ENCODE measurements at places on chromosomes 11 and 22.

GRCh38 chr11:11420899-11421285 lies 67.8 kb upstream of the CSNK2A3 start:
- no peak for DNase-seq

DNA sequence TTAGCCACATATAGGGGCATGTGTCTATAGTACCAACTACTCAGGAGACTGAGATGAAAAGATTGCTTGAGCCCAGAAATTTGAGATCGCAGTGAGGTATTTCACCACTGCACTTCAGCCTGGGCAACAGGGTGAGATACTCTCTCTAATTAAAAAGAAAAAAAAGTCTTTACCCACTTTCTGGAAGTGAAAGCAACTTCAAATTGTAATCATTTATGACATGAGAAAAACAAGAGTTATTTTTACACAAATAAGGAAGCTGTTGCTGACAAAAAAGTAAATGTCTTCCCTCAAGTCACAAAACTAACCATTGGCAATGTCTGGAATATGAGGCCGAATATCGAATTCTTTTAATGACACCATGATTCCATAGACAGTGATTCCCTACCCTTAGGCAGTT lies 71.4 kb downstream of the GLYATL1 start:
- no peak for DNase-seq

- DNase-seq = no peak
Observed at GRCh38 chr11:1511937-1512496, 25.4 kb upstream of the MOB2 start.

DNA sequence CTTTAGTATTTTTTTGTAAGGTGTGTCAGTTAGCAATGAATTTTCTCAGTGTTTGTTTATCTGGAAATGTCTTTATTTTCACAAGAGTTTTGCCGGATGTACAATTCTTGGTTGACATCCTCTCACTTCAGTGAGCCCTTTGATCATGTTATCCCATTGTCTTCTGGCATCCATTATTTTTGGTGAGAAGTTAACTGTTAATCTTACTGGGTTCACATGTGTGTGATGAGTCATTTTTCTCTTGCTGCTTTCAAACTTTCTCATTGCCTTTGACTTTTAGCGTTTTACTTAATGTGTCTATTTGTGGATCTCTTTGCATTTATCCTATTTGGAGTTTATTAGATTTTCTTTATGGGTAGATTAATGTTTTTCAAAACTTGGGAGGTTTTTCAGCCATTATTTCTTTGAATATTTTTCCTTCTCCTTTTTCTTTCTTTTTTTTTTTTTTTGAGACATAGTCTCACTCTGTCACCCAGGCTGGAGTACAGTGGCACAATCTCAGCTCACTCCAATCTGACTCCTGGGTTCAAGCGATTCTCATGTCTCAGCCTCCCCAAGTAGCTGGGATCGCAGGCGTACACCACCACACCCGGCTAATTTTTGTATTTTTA lies 100.5 kb upstream of the RRM1 start:
- peak; percentile 16 for DNase-seq

DNA sequence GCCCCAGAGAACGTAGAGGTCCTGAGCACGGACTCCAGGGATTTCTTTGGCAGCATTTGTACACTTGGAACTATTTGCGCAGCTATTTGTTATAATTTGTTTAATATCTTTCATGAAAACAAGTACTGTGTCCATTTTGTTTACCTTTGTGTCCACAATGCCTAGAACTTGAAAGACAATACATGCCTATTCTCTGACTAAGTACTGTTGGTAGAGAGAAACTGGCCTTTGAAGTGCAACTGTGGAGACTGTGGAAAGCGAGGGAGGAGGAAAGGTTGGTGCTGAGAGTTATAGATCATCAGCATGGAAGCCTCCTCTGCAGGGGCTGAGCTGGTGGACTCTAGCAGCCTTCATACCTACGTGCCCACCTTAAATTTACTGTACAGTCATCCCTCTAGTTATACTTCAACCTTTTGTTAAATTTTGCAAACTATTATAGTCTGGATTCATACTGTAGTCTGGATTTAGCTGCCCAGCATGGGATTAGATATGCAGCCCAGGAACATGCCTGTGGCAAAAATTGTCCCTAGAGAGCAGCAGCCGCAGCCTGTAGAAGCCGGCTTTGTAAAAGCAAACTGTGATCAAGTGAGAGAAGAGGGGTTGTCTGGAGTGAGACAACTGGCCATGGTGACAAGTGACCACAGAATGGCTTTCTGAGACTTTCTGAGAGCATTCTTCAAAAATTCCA lies 24.2 kb upstream of the YAP1 start:
- DNase-seq = no peak

DNA sequence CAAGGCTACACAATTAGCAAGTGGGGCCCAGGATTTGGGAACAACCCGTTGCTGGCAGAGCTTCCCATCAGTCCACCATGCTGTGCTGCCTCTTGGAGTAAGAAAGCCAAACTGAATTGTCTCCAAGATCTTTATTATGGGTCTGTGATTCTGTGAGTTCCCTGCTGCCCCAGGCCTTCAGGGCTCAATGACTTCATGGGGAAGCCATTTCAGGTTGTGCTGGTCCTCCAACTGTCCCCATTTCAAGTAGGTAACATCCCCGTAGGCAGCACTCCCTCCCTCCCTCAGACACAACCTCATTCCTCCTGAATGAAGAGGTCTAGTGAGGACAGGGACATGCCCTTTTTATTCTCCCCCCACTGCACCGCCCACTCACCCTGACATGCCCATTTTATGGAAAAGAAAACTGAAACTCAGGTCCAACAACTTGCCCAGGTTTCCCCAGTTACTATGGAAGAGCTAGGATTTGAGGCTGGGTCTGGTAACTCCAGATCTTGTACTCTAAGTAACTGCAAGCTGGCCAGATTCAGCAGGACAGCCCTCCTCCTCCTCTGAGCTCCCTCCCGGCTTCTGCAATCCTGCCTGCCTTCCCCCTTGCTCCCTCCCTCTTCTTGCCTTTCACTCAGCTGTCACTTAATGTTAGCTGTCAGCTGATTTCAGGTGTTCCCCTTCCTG lies 8.2 kb upstream of the YWHAH start:
- no peak for DNase-seq

DNA sequence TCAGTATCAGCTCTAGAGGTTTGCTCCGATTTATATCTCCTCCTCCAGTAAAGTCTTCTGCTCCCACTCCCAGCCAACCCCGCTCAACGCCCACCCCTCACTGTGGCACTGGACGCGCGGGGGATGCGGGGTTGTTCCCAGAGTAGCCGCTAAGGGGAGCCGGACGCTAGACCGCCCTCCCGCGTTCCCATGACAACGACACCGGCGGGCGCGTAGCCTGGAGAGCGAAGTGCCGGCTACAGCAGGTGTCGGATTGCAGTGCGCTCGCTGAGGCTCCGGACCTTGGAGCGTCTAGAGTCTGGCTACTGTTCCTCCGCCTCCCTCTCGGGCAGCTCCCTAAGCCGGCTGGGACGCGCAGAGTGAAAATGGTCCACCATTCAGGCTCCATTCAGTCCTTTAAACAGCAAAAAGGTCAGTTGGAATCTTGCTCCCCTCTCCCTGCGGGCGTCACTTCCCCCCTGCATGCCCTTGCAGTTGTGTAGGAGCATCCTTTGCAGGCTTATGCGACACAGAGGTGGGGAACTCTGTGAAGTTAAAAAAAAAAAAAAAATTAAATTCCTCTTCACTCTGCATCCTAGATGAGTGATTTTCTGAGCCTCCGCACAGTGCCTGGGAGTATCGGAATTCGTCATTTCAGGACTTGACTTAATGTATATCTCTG lies at the start of gene ANO3:
ANO3 (plus strand) TSS at position 220 of the 661 bp plus-strand sequence; CDS start at position 366, 146 bp downstream.
- DNase-seq = peak; percentile 88

DNA sequence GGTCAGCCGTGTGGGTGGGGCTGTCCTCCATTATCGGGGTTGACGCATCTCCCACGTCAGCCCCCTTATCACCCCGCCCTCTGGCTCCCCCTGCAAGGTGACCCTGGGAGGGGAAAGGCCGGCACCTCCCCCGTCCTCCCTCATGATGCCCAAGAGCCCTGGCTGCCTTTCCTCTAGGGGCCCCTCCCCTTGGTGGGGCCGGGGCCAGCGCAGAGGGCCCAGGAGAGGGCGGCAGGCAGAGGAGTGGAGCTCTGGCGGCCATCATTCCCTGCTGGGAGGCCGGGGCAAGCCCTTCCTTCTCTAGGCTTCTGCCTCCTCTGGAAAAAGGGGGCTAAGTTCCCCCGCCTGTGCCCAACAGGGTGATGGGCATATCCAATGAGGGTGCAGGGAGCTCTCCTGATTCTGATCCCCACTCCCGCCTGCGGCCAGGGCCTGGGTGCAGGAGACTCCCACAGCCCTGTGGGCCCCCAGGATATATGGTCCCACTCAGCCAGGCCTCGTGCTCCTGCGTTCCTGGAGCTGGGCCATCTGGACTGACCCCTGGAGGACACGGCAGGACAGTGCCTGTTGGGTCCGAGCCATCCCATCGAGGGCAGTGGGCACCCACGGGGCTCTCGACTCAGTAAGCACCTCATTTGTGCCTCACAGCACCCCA lies 12.3 kb downstream of the MYRF start:
- DNase-seq = no peak

DNA sequence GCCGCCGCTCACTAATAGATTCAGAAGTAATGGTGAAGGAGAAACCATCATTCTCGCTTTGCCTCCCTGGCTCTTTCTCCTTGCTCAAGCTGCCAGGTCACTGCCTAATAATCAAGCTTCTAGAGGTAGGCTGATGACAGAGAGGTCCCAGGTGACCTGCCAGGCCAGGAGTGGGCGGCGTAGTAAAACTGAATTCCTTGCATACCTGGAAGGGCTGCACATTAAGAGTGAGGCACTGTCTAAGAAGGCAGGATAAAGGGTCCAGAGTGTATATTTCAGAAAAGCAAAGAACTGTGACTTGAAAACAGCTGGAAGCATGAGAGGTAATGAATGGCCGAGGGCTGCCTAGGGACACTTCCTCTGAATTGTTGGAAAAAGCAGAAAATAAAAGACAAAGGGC lies 4.1 kb downstream of the SYT13 start:
- no peak for DNase-seq

DNA sequence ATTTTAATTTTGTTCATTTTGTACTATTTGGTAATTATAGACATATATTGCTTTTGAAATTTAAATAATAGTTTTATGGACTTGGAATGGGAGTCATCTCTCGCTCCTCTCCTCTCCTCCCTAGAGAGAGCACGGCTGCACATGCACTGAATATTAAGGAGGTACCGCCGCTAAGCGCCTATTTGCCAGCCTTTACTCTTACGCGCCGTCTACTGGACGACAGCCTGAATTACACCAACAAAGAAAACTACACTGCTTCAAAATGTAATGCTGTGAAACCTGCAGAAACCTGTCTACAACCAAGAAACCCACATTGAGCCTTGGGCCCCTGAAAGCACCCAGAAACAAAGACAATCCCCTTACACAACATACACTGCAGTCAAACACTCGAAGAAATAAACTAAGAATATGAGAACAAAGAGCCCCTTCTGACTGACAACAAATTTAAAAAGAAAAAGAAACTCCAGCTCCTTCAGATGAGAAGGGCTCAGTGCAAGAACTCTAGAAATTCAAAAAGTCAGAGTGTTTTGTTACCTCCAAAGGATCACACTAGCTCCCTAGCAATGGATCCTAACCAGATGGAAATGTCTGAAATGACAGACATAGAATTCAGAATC lies 737.2 kb downstream of the LRRC4C start:
- no peak for DNase-seq

- DNase-seq = no peak
Observed at GRCh38 chr11:128411812-128412211, 175.5 kb downstream of the ETS1 start.

DNA sequence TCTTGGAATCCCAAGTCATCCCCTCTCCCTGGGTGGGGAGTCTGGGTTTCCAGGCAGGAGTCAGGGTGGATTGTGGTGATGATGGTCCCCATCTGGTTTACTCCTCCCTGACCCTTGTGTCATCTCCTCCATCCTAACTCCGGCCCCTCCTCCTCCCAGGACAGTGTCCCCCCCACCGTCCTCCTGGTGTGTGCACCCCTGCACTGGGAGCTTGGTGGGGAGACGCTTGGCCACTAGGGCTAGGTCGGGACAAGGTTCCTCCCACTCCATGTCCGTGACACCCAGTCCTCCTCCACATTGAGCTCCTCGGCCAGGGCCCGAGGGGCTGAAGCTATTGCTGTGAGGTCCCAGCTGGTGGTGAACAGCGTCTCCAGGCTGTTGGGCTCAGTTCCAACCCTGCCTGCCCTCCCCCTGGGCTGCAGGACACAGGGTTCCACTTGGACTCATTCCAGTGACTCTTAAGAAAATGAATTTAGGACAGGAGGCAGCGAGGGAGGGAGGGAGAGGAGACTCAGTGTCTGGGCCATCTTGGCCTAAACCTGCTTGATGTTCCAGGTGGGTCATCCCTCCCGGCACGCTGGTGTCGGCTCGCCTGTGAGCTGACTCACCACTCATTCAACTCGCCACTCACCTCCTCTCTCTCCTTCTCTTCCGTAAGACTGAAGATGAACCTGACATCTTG lies 433.2 kb downstream of the TBC1D22A start:
- DNase-seq = no peak

- DNase-seq = no peak
Observed at GRCh38 chr22:37011472-37011871, 7.8 kb downstream of the TST start.

GRCh38 chr11:13119361-13119760 lies 110.2 kb downstream of the RASSF10 start:
- DNase-seq = peak; percentile 62

- DNase-seq = peak; percentile 35
Observed at GRCh38 chr11:101436511-101437142, 147.2 kb downstream of the TRPC6 start.
